ENCODE measurements at places on chromosomes 6 and 20.
A peak's percentile ranks its signal among the peaks of the same experiment; 100 is the strongest.

GRCh38 chr20:36550790-36551299, 9.5 kb downstream of the MYL9 start:
- DNase-seq, result no peak

DNA sequence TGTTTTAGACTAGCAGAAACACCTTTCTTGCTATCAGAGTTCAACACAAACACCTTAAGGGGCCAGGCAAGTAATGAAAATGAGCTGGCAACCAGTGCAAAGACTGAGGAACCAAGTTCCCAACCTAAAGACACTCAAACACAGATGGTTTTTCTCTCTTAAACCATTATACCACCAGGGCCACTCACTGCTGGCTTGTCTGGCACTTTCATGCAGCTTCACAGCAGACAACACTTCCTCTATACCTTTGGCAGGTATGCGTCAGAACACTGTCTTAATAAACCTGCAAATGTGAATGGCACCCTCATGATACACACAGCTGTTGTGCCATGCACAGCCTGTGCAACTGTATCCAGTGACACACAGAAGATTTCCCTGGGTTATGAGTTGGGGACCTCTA, 41.6 kb downstream of the NFATC2 start:
- peak; percentile 28 for DNase-seq

GRCh38 chr6:39808964-39809363, 16.8 kb downstream of the DAAM2 start:
- no peak for DNase-seq

- no peak for DNase-seq
Measured at GRCh38 chr6:28248916-28249315, 3.2 kb downstream of the ZKSCAN4 start.

DNA sequence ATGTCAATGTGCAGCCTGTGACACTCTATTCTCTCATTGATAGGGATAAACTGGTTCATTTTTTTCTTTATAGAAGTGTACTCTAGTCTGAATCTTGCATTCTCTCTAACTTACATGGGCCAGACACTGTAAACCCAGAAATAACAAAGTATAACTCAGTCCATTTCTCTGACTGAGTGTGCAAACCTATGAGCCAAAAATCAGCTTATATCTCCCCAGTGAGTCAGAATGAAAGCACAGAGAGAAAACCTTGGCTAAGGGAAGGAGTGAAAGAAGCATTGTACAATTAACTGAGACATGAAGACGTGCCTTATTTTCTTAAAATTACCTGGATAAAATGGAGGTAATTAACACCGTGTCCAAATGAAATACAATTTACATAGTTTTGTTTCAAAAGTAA, 436.9 kb upstream of the IMPG1 start:
- no peak for DNase-seq

GRCh38 chr20:43895235-43895634, 19.4 kb upstream of the TOX2 start:
- no peak for DNase-seq

DNA sequence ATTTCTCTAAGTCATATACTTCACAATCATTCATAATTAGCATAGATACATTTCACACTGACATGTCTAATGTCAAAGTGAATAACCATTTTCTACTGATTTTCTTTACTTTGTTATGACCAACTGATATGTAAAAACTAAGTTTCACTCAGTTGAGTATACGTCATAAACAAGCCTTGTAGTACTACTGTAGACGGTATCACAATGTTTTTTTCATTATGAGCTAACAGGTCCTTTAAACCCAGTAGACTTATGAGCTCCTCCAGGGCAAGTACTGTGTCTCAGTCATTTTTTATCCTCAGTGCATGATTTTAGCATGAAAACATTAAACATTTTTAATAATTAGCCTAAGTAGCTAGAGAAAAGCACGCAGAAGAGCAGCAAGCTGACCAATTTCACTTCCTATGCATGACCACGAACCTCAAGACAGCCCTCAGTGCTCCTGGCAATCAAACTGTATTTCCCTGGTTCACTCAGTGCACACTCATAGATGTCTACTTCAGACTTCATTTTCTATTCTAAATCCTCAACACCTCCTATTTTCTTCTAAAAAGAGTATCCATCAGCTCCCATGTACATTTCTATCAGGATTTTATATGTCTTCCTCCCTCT, 32.0 kb upstream of the TFAP2D start:
- no peak for DNase-seq

- peak; percentile 67 for DNase-seq
Measured at GRCh38 chr20:23446505-23446904, 6.2 kb downstream of the CST11 start.

DNA sequence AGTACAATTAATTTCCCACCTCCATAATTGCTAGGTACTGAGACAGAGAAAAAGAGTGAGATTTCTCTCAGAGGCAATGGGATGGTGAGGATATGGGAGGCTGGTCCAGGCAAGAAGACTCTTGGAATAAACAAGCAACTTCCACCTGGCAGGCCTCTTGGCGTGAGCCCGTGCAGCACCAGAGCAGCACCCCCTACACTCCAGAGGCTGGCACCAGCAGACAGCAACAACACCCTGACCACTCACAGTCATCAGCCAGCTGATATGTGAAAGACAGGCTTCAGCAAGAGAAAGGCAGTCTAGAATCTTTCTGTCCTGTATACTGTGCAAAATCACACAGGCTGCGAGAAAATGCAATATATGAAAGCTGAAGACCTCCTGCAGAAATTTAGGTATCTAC, 59.7 kb downstream of the KIF13A start:
- DNase-seq, result no peak

DNA sequence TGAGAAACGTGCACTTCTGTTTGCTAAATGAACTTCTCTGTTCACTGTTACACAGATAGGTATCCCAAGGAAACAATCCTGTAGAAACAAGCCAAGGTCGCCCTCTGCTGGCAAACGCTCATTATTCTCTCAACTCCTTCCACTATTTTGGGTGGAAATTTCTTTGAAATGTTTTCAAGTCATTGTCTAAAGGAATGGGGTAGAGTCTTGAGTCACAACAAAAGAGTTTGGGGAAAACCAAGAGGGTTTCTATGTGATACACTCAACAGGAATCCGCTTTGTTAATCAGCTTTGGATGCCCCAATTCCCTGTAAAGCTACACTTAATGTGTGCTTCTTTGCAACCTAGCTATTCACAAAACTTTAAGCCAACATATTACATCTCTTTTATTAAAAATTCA, 4.6 kb upstream of the RAE1 start:
- peak; percentile 70 for DNase-seq

- no peak for DNase-seq
Measured at GRCh38 chr6:105646391-105646867, 243.5 kb upstream of the PREP start.

DNA sequence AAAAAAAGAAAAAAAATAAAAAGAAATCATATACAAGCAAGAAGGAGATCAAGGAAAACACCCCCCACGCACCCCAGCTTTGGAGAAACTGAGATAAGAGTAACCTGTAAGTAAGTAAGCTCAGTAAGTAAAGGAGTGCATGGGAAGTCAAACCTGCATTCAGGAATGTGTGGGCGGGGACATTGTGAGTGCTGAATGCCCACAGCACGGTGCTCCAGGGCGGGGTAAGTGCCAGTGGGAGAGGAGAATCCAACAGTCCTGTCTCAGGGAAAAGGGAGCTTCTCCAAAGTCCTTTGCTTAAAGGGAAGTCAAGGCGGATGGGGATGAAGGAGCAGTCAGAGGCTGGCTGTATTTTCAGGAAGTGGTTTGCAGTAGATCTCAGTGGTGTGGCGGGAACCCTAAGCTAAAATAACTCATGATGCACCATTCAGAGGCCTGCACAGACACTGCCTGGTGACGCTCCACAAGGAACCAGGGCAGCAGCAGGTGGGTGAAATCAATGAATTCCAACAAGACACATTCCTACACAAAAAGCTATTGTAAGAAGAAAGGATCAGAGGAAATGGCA, 368.0 kb downstream of the QKI start:
- DNase-seq, result peak; percentile 63

GRCh38 chr6:96582436-96582835, 19.5 kb downstream of the FHL5 start:
- DNase-seq, result no peak

- no peak for DNase-seq
Measured at GRCh38 chr6:15343490-15344191, 97.8 kb downstream of the JARID2 start.

GRCh38 chr20:51376111-51376510, 166.4 kb downstream of the NFATC2 start:
- DNase-seq, result no peak

DNA sequence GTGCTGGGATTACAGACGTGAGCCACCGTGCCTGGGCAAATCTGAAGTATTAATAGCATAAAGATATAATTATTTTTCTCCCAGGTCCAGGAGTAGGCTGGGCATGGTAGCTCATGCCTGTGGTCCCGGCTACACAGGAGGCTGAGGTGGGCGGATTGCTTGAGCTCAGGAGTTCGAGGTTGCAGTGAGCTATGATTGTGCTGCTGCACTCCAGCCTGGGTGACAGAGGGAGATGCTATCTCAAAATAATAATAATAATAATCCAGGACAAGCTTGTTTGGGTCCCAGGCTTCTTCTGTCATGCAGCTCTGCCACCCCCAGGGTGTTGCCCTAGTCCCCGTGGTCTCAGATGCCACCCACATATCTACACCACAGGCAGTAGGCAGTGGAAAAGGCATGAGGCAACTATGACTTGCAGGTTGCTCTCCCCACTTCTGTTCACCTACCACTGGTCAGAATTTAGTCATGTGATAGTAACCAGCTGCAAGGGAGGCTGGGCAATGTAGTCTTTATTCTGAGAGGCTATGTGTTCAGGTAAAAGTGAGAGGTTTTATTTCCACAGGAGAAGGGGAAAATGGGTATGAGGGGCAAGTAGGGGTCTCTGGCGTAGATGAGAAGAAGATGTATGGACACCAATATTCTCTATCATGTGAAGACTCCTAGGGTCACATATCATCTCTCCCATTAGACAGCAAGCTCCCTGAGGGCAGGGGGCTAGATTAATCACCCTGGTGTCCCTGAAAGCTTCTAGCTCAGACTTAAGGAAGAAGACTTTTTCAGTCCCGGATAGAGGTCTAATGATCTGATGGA, 25.7 kb downstream of the TCF15 start:
- DNase-seq, result peak; percentile 35

DNA sequence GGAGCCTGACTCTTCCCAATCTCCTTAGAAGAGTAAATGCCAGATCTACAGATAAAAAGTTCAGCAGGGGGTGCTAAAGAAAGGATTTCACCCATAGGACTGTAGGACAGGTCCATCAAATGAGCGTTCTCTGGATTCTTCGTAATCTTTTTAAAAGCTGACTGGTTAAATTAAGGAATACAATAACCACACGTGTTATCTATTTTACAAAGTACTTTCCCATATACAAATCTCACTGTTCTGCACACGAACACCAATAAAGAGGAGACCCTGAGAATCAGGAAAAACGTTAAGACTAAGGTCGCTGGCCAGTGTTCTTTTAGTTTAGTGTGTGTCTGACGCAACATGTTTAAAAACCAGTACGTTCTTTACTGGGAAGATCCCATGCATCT, 542 bp downstream of the TUBE1 start:
- DNase-seq, result peak; percentile 60

GRCh38 chr6:89079511-89080234, 878 bp upstream of the PNRC1 start:
- peak; percentile 73 for DNase-seq

- no peak for DNase-seq
Measured at GRCh38 chr6:37634238-37634826, 63.4 kb downstream of the MDGA1 start.

- no peak for DNase-seq
Measured at GRCh38 chr20:61284752-61285151, 32.7 kb downstream of the CDH4 start.

- no peak for DNase-seq
Measured at GRCh38 chr6:53873922-53874321, 79.1 kb downstream of the LRRC1 start.

DNA sequence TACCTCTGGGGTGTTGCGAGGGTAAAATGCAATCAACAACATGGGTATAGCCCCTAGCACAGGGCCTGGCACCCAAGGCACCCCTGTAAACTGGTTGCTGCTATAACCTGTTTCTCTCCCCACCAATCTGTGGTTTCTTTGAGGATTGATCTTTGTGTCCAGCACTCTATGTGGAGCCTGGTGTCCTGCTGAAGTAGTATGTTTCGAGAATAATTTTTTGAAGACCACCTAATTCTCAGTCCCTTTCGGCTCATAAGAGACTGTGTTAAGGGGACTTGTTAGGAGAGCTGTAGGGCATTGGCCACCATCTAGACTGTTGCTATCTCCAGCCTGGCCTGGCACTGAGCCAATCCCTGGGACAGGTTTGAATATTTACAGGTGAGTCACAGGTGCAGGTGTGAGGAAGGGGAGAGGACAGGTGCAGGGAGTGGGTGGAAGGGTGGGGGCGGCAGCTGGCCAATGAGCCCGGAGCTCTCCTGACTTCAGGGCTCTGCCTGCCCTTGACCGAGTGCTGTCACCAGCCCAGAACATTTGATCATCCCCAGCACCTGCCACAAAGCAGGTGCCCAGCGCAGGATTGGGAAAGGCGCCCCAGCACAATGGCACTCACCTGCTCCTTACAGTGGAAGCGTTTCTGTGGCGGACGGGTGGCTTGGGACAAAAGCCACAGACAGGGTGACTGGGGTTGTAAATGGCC, 8.1 kb upstream of the C20orf144 start:
- DNase-seq, result no peak

DNA sequence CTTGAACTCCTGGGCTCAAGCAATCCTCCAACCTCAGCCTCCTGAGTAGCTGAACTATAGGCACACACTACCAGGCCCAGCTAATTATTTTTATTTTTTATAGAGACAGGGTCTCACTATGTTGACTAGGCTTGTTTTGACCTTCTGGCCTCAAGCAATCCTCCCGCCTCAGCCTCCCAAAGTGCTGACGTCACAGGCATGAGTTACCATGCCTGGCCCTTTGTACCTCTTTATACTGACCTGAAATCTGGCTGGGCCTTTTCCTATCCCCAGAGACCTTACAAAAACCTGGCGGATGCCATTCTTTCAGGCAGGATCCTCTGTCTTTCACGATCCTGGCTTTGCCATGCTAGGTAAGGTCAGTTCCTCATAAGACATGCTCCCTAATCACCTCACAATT, 11.5 kb downstream of the WFDC3 start:
- no peak for DNase-seq

GRCh38 chr20:56247954-56248782, at the start of gene MC3R:
Gene MC3R, plus strand, starts transcription at chr20:56248732. Its CDS starts 112 bp downstream, at chr20:56248844.
- peak; percentile 51 for DNase-seq

DNA sequence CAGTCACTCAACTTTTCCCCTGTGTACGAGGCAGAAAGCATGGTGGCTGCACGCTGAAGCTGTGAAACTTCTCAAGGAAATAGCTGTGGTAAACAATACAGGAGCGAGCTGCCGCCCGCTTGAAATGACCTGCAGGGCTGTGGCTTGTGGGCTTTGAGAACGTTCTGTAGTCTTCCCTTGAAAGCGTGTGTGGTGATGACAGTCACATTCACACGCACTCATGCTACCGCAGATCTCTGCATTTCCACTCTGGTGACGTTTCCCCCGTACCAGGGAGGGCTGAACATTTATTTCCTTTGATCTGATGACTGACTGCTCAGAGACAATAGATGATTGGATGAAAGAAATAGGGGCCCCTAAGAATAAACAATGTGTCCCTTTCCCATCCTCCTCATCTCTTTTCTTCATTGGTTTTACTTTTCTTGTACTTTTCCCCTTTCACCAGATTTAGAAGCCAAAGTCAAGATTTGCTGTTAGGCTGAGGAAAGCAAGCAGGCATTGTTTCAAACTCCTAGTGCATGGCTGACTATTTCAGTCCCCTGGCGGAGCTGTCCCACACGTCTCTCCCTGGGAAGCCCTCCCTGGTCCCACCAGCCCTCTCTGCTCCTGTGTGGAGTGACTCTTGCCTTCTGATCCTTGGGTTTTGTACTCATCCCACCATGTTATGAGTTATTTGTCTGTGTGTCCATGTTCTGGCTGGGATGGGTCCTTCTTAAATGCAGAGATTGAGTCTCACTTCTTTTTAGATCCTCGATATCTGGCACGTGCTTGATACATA, 3.9 kb downstream of the SYTL3 start:
- peak; percentile 87 for DNase-seq

Data from KBM-7 (cell line).